ENCODE measurements at places on chromosomes 2 and 18.

- no peak for DNase-seq
Observed at GRCh38 chr2:127630096-127630863, 15.7 kb upstream of the GPR17 start.

DNA sequence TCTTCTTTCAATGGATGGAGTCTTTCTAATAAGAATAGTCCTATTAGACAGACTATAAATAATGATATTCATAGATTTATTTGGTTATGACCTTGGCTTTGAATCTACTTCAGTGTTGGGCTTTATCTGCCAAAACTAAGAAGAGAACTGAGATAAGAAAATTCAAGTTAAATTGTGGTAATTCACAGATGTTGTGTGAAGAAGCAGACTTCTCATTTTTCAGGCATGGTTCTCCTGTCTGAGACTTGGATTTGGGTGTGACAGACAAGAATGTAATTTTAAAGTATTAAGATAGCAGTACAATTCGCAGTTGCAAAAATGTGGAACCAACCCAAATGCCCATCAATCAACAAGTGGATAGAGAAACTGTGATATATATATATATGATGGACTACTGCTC lies 124.7 kb downstream of the QPCT start:
- no peak for DNase-seq

- no peak for DNase-seq
Observed at GRCh38 chr2:142586693-142587580, 290.5 kb upstream of the KYNU start.

DNA sequence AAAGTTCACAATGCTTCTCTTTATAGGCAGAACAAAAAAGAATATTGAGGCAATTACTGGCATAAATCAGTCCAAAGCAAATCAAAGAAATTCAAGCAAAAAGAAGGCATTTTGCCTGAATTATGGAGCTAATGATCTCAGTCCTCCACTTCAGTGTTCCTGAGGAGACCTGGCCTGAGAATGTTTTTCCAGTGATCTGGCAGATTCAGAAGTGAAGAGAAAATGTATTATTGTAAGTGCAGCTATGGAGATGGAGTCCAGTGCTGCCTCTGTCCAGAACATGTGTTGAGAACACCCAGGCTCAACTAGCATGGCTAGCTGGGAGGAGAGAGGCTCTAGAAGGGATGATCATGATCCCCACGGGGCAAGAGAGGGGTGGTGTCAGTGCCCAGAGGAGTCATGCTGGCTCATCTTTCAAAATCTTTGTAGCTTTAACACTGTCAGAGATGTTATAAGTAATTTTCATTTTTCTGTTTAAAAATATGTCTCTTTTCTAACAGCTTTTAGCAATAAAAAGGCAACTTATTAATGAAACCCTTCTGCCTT lies 367.0 kb upstream of the RAB12 start:
- DNase-seq = no peak

- DNase-seq = no peak
Observed at GRCh38 chr18:8765783-8766463, 60.6 kb downstream of the MTCL1 start.

DNA sequence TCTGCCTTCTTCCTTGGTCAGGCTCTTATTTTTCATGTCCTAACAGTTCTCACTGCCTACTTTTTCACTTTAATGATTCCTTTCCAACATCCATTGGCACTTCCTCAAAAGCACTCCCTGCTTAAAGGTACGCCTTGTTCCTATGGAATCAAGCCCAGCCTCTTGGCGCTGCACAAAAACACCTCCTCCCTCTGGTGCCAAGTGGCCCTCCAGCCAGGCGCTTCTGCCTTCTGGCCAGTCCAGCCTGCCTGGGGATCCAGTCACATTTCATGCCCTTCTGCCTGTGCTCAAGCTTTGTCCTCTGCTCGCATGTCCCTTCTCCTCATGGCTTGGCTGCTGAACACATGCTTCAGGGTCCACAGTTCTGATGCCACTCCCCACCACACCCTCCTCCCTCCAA lies 6.3 kb downstream of the TPRKB start:
- no peak for DNase-seq

GRCh38 chr2:174595116-174595809 lies 2.3 kb downstream of the WIPF1 start:
- DNase-seq = no peak

DNA sequence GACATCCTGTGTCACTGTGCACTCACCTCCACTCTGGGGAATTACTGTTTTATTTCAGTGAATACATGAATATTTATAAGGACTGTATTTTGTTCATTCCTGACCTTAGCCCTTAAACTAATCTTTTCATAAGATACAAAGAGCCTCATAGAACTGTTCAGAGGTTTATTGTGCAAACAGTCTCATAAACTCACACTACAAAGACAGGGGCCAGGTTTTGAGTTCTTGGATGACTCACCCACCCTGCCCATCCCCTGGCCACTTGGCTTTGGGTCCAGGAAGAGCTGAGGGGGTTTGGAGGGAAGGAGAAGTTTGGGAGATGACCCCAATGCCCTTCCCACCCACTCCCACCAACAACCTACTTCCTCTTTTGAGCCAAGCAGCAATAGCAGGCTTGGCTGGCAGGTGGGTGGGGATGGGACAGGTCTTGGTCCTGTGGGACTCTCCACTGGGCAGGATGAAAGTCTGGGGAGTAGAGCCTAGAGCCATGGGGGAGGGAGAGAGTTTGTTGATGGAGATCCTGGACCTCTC lies 43.1 kb upstream of the IL1R2 start:
- DNase-seq = no peak

DNA sequence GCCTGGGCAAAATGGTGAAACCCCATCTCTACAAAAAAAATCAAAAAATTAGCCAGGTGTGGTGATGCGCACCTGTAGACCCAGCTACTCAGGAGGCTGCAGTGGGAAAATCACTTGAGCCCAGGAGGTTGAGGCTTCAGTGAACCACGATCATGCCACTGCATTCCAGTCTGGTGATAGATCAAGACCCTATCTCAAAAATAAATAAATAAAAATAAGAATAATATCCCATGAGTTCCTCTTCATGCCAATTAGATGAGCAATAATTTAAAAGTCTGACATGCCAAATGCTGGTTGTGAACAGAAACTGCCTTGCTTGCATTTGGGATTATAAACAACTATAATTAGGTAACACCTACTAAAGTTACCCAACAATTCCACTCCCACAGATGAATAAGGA lies 22.1 kb upstream of the ANKRD44 start:
- no peak for DNase-seq

GRCh38 chr2:159895258-159896065 lies 97.5 kb upstream of the CD302 start:
- DNase-seq = no peak

- no peak for DNase-seq
Observed at GRCh38 chr18:75779450-75779849, 351.9 kb upstream of the SMIM21 start.

DNA sequence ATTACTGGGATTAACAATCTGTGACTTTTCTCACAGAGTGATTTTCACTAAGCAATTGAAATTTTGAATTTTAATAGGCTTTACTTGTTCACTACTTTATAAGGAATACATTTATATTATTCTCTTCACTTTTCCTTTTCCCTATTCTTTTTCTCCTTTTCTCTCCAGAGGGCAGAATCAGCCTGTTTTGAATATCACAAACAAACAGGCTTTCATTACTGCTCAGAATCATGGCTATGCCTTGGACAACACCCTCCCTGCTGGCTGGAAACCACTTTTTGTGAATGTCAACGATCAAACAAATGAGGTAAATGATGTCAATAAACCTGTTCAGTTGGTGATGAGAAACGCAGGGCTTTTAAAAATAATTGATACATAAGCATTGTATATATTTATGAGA lies 35.3 kb downstream of the CPS1 start:
- DNase-seq = no peak

DNA sequence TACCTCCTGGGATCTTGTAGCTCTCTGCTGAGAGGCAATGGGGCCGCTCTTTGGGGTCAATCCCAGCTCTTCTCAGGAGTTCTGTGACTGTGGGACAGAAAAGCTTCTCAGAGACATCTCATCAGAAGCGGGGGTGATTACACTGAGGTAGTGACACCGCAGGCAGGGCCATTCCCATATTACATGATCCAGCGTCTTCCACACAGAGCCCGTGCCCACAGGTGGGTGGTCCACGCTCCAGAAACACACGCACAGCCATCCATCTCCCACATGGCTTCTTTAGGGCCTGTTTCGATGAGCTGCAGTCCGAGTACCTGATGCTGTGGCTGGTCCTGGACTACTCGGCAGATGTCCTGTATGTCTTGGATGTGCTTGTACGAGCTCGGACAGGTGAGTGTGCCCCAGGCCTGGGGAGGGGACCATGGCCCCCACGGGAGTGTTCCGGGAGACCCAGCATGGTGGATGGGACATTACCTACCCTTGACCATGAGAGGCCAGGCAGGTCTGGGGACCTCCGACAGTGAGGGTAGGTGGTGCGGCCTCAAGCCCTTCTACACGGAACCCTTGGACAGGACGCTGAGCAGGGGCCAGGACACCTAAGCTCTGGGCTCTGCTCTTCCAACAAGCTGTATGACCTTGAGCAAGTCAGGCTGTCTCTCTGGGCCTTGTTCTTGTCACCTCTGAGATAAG lies 45.5 kb downstream of the CNGA3 start:
- DNase-seq = no peak

DNA sequence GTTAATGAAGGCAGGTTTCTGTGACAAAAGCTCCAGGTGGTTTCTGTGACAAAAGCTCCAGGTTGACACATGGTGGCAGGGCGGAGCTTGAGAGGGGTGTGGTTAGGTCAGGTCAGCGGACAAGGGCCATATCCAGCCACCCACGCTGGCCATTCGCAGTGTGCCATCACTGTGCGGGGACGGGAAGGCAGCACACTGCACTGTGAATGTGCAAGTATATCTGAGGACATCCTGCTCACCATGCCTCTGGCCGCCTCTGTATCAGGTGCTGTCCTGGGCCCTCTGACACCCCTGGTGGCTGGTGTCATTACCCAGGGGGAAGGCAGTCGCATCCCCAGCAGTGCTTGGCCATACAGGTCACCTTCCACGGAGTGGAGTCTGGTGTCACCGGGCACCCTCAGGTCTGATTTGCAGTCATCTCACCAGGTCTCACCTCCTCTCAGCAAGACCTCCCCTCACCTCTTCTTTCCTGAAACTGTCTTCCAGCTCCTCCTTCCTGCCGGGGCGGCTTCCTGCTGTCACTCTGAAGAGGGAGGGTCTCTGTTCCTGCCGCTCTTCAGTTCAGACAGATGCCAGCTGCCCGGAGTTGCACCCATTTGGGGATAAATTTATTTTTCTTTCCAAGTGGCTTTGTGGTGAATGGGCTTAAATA lies 34.9 kb downstream of the CTIF start:
- DNase-seq = no peak

DNA sequence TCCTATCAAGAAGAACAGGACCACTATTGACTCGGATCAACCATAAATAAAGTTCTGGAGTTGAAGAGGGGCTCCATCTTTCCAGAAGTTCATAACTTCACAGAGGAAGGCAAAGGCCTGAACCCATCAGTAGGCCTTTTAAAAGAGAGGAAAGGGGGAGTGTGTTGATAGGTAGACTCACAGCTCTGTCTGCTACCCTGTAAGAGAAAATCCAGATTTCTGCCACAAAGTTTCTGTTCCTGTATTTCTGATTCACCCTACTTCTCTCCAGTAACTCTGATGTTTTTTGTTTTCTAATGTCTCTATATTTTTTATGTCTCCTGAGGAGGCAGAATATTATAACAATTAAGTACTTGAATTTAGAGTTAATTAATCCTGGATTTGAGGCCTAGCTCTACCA lies 564.0 kb downstream of the TNS1 start:
- no peak for DNase-seq

DNA sequence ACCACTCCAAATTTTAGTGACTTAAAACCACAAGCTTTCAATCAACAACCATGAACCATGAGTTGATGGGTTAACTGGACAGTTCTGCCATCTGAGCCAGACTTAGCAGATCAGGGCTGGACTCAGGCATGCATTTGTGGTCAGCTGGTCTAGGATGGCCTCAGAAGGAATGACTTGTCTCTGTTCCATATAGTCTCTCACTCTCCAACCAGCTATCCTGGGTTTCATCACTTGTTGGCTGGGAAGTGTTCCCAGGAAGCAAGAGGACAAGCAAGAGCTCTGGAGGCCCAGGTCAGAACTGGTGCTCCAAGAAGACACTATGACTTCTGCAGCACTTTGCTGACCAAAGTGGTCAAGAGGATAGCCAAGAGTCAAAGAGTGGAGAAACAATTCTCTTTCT lies 17.5 kb upstream of the MAP3K20 start:
- no peak for DNase-seq

DNA sequence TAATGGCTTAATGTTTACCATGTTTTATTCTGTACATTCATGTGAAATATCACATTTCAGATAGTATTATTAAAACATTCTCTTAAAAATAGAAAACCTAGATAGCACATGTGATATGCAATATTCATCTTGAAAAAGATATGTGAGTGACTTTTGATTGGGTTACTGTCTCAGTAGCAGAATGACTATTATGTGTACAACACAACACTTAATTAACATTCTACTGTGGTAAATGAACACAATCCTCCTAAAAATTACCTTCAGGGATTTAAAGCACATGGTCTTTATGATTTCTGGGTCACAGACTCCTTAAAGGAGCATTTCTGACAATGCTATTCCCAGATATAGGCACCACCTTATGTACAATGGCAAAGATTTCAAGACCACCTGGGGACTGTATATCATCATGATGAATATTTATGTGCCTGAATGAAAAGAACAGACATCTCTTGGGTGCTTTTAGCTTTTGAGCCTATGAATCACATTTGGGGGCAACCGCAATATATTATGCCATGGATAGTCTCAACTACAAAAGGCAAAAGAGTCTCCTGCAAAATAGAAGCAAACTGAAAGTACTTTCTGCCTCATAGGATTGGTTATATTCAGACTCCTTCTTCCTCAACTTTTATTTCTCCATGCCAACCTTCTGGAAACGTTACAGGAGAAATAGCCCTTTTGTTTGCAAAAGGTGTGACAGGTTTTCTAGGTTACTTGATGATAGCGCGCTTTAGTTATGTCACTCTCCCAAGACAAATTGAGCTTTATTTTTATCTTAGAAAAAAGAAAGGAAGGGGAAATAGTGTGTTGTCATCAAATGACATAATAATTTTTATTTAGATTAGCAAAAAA lies 259.0 kb downstream of the CALCRL start:
- no peak for DNase-seq

DNA sequence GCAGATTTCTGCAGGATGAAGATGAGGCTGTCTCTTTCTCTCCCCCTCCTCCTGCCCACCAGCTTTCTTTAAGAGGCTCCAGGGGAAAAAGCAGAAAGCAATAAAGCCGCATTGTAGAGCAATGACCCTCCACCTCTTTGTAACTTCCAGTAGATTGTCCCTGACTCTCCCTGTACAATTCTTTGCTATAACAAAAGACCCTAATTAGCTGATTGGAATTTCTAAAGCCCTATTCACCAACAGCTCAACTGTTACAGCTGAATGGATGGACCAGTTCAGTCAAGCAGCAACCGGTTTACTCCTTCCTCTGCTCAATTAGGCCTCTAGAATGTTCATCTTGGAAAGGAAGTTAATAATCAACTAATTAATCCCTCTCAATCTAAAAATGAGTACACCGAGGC lies 301.0 kb downstream of the STK39 start:
- no peak for DNase-seq

DNA sequence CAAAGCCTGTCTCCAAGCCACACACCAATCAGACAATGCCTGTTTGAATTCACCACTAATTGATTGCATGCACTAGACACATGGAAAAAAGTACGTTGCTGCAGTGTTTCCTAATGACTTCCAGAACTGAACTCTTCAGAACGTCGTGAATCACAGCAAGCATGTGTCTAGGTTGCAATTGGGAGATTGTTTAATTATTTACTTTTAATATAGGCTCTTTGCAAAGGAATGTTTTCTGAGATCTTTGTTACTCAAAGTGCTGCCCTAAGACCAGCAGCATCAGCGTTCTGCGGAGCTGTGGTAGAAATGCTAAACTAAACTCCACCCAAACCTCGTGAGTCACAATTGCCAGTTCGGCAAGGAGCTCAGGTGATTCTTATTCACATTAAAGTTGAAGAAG lies 52.7 kb upstream of the CCDC68 start:
- no peak for DNase-seq
